ENCODE measurements at places on chromosomes 1 and 21. TPM values are rescaled to one million over a fixed set of nuclear protein-coding genes. Genes with fewer than 3 reads are reported as not detected.

Gene OLFML3
- 15.7 TPM for total RNA-seq

Gene S100A5
- total RNA-seq = not detected

Gene ELAVL4
- not detected for total RNA-seq

Gene RBP7
- total RNA-seq = 3.3 TPM

Gene DCDC2B
- total RNA-seq = not detected

Gene IFI6
- 1.2 TPM for total RNA-seq

Gene PRAMEF8
- total RNA-seq = not detected

Gene PYHIN1
- not detected for total RNA-seq

Gene CDA
- total RNA-seq = 50.5 TPM

Gene GIPC2
- 40.1 TPM for total RNA-seq

Gene GUCA2A
- 977 TPM for total RNA-seq

Gene RGL1
- total RNA-seq = 13.5 TPM

Gene ANGPTL3
- not detected for total RNA-seq

Gene RBM11
- total RNA-seq = 2.7 TPM

Gene KRTAP7-1
- total RNA-seq = not detected

Gene PIP5K1A
- total RNA-seq = 78.2 TPM

Gene NR5A2
- 83.4 TPM for total RNA-seq

Gene FOXJ3
- 62.1 TPM for total RNA-seq

Gene LDLRAD1
- total RNA-seq = not detected

Gene ILDR2
- 1.9 TPM for total RNA-seq

Gene PLEKHO1
- total RNA-seq = 76.3 TPM

GRCh38 chr1:27655151-27655937 lies 16.6 kb downstream of the IFI6 start:
- no peak for DNase-seq

DNA sequence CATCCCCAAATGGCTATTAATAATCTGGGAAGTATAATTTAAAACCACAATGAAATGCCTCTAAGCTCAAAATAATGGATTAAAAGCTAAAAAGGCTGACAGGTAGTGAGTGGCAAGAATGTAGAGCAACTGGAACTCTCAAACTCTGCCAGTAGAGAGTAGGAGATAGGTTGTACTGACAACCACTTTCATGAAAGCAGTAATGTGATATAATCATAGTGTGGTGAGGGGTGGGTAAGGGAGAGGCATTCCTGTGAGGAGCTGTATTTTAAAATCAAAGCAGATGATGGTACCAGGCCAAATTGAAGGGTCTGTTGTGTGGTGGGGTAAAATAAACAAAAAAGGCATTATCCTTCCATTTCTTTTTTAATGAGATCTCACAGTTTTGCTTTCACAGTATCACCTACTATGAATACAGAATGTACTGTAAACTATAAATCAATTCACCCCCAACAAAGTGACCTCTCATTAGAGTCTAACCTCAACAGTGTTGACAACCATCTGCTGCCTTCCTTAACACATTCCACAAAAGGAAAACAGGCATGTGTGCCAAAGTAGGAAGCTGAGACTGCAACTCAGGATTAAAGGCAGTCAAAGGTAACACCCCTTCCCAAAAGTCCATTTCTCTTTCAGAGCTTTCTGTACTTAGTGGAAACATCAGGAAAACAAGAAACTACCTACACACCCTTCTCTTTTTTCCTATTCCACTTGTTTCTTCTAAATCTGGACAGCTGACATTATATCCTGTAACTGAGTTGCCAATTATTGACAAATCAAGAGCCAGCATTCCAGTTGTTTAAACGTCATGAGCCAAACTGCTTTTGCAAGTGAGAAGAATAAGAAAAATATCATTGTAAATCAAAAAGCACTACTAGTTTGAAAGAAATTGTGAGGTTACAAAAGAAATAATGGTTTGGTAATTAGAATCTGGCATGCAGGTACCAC lies 130.8 kb downstream of the FAF1 start:
- DNase-seq = no peak

DNA sequence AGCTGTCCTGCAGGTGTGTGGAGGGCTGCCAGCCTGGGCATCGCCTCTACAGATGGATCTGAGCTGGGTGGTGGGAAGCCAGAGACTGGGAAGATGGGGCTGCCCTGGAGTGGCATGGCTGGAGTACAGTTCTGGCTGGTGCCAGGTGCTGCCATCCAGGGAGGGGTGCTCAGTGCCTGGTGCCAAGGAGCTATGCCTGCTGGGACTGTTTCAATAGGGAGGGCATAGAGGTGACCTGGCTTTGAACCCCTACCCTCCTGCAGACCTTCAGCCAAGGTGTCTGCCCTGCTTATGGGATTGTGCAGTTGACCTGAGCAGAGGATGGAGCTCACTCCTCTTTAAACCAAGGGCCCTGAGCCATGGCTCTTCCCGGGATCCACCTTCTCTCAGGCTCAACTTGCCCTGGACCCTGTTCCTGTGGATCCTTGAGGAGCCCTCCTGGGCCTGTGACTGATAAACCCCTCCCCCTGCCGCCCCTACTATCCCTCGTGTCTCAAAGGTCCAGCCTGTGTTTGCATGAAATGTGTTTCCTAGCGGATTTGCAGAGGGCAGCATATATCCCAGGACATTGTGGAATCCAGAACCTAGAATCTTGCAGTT lies 48.7 kb downstream of the PTPRU start:
- DNase-seq = no peak

DNA sequence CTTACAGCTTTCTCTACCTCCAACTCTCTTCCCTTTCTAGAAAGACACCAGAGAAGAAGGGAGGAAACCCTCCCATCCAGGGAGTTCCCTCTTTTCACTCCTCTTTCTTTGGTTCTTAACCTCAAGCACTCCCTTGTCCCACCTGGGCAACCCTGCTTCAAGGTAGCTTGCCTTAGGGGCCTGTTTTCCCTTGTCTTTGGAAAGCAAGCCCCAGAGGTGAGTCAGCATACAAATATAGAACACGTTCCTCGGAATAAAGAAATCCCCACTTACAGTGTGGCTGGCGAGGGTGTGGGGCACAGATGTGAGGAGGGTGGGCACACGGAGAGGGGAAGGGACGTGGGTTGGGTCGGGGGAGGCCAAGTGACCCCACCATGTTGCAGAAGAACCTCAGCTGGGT lies 26.1 kb upstream of the KCNE2 start:
- DNase-seq = no peak

DNA sequence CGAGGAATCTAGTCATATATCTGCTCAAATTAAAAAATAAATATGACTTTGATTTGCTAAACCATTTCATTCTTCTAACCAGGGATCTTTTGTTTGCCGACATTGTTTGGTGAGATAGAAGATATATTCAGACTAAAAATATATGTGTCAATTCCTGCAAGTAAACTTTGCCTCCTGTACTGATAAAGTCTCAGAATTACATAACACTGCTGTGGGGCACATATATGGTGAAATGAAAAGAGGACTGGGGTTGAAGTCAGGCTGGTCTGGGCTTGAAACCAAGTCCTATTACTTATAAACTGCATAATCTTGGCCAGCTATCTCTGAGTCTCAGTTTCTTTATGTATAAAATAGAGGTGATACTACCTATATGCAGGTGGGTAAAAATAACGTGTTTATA lies 9.8 kb downstream of the SCMH1 start:
- DNase-seq = no peak

DNA sequence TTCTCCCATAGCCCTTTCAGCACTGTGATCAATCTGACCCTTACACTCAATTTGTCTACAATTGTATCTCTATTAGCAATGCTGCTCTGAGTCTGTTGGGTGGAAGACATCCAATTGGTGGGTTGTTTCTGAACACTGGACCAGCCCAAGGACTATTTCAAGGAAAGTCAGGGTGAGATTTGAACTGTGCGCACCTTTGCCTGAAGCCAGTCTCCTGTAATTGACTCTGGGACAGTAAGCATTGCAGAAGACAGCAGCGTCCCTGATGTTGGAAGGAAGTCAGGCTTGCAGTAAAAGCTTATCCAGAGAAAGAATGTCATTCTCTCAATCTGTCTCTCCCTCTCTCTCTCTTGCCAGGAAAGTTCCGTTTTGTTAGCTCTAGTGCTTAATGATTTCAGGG lies 233.9 kb downstream of the KIF26B start:
- DNase-seq = no peak

GRCh38 chr1:203867802-203868201 lies 6.4 kb downstream of the SNRPE start:
- no peak for DNase-seq

- DNase-seq = no peak
Measured at GRCh38 chr1:169707912-169708604, 3.4 kb downstream of the SELL start.

- peak; percentile 16 for DNase-seq
Measured at GRCh38 chr1:101295209-101295608, 58.4 kb downstream of the S1PR1 start.

DNA sequence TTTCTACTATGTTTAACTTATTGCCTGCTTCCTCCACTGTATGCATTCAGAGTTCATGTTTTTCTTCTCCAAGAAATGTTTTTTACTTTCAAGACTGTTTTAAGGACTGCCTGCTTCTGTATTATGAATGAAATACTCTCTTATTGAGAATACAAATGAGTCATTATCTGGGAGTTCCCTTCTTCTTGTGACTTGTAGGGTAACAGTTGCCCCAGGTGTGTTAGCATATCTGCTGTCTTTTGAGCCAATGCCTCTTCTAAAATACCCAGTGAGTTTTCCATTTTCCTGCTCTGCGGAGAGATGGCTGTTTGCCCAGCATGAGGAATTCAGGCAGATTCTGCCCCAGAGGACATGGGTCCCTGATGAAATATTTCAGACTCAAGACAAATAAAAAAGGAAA lies 34.1 kb upstream of the ST6GALNAC5 start:
- no peak for DNase-seq

DNA sequence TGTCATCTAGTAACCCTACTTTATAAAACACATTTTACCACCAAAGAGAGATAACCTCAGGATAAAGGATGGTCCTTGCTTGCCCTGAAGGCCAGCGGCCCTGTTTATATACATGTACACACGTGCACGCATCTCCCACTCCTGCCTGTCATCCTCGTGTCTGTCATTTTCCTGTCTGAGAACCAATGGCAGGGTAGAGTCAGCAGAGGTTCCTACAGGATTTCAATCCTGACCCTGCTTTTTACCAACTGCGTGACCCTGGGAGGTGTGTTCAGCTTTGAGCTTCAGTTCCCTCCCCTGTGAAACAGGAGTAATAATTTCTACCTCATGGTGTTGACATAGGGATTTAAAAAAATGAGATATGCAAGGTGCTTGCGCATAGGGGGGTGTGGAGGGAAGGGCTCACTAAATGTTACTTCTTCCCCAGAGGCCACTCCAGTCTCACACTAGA lies 12.3 kb upstream of the RASSF5 start:
- DNase-seq = no peak

- DNase-seq = no peak
Measured at GRCh38 chr1:33903210-33903589, 39.3 kb downstream of the HMGB4 start.

DNA sequence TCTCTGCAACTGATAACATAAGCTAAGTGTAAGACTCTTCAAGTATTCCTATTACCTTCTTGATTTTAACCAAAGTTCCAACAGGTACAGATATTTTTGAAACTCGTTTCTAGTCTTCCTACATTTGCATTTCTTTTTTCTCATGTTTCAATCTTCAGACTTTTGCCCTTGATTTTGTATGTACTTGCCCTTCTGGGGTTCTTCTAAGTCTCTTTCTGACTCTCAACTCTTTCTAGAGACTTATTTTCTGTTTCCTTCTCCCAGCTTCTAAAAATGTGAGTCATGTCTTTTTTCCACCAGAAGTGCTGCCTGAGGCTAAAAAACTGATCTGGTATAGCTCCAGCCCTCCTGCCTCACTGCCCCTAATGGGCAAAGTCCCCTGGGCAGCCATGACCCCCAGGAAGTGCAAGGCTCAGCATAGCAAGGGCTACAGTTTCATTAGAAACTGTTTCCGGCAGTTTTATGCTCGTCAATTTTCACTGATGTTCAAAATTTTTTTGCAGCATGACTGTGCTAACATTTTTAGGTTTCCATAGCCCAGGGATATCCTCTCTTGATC lies 265.9 kb downstream of the SEC16B start:
- no peak for DNase-seq

GRCh38 chr1:55893155-55893554 lies 678.0 kb upstream of the USP24 start:
- DNase-seq = no peak

GRCh38 chr1:90902672-90903071 lies 119.2 kb downstream of the ZNF644 start:
- no peak for DNase-seq

GRCh38 chr1:206133751-206134415 lies 16.7 kb upstream of the AVPR1B start:
- no peak for DNase-seq

DNA sequence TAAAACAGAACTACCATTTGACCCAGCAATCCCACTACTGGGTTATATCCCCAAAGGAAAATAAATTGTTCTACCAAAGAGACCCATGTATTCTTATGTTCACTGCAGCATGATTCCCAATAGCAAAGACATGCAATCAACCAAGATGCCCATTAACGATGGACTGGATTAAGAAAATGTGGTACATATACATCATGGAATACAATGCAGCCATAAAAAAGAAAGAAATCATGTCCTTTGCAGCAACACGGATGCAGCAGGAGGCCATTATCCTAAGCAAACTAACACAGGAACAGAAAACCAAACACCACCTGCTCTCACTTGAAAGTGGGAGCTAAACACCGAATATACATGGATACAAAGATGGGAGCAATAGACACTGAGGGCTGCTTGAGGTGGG lies 44.2 kb downstream of the SLC35D1 start:
- DNase-seq = no peak

- no peak for DNase-seq
Measured at GRCh38 chr1:231748760-231749415, 122.3 kb downstream of the DISC1 start.

- DNase-seq = no peak
Measured at GRCh38 chr1:243924188-243924587, 74.1 kb upstream of the AKT3 start.

- DNase-seq = no peak
Measured at GRCh38 chr1:246283771-246284410, 223.2 kb downstream of the SMYD3 start.

GRCh38 chr1:30929135-30929889 lies 20.8 kb upstream of the SDC3 start:
- peak; percentile 31 for DNase-seq

GRCh38 chr1:190084552-190084951 lies 393.1 kb downstream of the BRINP3 start:
- no peak for DNase-seq

- no peak for DNase-seq
Measured at GRCh38 chr1:38241594-38242334, 195.2 kb upstream of the POU3F1 start.

GRCh38 chr21:32386195-32386870 lies 6.5 kb downstream of the URB1 start:
- no peak for DNase-seq

- no peak for DNase-seq
Measured at GRCh38 chr1:15139654-15140350, 13.7 kb upstream of the TMEM51 start.

GRCh38 chr1:229716069-229716468 lies 90.0 kb downstream of the URB2 start:
- no peak for DNase-seq

- DNase-seq = no peak
Measured at GRCh38 chr1:11649624-11650330, 4.5 kb downstream of the FBXO2 start.

GRCh38 chr1:237687804-237688203 lies 202.9 kb downstream of the ZP4 start:
- DNase-seq = no peak

All from transverse colon (tissue), 4 donors.